ENCODE measurements at places on chromosomes 7 and 10.
A peak's percentile ranks its signal among the peaks of the same experiment; 100 is the strongest.

DNA sequence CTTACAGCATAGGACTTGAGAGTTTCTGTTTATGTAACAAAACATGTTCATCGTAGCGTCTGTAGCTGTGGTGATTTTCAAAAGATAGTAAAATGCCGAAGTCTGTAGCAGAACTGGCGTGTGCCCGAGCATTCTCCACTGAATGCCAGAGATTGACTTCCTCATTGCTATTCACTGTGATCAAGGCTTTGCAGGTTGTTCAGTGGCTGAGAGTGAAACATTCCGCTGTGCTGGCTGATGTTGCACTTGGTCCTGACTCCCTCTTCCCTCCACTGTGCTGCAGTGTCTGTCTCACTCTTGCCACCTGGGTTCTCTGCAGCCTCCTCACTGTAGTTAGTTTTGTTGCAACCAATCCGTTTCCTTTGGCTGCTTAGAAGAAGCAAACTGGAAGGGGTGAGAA, 37.6 kb downstream of the FHIP2A start:
- DNase-seq = no peak

GRCh38 chr10:131314148-131314547, 2.6 kb upstream of the TCERG1L start:
- no peak for DNase-seq

- no peak for DNase-seq
These were observed 13.9 kb downstream of the TET1 start for GRCh38 chr10:68574051-68574450.

DNA sequence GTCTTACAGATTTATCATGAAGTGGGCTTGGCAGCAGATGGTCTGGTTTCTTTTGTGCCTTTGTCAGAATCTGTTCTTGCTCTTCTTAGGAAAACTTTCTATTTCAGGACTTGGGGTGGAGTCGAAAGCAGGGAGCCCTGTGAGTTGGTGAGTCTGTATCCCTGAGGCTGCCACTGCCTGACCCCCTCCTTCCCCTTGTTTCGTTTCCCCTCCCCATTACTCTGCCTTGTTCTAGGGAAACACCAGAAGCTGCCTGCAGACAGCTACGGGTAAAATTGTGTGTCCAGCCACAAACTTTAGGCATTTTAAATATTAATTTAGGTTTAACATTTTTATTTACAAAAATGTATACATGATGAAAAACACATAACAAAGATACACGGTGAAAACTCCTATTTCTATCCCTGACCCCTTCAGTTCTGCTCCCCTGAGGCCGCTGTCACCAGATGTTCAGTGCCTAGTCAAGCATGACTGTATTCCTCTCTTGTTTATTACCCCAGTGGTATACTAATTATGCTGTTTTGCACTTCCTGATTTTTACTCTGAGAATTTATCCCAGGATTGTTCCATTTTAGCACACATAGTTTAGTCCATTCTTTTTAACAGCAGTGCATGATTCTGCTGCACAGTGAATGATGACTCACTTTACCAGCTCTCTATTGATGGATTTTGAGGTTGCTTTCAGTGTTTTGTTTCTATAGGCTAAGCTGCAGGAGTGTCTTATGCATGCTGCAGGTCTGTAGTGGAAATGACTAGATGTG, 9.1 kb downstream of the TSPAN14 start:
- DNase-seq = no peak

DNA sequence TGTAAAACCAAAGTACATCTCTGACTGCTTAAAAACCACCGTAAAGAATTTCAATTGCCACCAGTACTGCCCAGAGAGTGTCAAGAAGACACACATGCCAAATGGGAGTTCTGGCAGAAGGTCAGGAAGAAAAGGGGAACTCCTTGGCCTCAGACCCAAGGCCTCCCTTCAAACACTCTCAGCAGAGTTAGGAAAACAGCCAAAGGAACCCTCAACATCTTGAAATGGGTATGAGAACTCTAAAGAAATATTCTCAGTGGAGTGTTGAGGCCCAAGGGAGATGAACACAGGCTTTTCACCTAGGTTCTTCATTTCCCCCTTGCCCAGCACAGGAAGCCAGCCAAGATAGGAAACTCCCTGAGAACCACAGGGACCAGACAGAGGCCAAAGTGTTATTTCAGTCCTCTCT, 96.1 kb upstream of the ASAH2 start:
- no peak for DNase-seq

GRCh38 chr10:100516847-100517246, 2.8 kb downstream of the SEC31B start:
- no peak for DNase-seq

DNA sequence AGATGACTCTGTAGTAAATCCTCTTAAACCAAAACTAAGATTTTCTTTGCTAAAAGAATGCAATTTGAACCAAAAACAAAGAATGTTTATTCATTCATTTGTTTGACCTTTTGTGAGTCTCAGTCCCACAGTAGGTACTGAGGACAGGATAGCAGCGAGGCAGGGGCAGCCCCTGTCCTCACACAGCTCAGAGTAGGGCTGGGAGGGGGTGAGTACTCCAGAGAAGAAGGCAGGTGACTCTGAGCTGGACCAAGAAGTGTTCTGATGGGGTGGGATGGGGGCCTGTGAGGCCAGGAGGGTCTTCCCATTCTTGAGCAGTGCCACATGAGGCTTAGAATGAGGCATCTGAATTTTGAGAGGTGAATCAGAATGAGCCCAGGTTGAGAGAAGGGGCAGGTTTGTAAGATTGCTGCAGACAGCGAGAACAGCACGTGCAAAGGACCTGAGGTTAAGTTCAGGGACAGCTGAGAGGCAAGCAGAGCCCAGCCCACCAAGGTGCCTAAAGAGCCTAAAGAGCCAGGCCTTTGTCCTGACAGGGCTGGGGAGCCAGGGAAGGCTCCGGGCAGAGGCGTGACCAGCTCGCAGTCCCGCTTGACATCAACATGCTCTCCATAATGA, 56.9 kb upstream of the CHST15 start:
- DNase-seq = no peak

DNA sequence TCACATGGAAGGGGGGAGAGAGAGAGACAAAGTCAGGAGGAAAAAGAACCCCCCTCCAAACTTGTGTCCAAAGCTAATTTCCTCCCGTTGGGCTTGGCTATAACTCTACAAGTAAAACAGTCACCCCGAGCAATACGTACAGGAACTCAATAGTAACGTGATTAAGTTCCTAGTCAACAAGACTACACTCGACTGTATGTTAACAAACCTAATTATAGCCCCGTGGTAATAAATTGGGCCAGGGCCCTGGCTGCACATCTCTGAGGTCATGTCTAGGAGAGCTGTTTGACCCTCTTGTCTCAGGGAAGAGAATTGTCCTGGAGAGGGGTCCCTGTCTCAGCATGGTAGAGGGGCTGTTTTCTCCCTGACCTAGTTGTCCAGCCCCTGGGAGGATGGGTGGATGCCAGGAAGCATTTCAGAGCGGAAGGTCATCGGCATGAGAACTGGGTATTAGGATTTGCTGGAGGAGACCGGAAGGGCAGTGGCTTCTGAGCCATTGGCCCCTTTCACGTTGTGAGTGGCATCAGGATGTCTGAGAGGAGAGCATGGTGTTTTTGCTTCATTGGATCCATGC, 60.2 kb upstream of the COMTD1 start:
- DNase-seq = no peak

GRCh38 chr7:140364819-140365218, 33.5 kb downstream of the SLC37A3 start:
- no peak for DNase-seq

DNA sequence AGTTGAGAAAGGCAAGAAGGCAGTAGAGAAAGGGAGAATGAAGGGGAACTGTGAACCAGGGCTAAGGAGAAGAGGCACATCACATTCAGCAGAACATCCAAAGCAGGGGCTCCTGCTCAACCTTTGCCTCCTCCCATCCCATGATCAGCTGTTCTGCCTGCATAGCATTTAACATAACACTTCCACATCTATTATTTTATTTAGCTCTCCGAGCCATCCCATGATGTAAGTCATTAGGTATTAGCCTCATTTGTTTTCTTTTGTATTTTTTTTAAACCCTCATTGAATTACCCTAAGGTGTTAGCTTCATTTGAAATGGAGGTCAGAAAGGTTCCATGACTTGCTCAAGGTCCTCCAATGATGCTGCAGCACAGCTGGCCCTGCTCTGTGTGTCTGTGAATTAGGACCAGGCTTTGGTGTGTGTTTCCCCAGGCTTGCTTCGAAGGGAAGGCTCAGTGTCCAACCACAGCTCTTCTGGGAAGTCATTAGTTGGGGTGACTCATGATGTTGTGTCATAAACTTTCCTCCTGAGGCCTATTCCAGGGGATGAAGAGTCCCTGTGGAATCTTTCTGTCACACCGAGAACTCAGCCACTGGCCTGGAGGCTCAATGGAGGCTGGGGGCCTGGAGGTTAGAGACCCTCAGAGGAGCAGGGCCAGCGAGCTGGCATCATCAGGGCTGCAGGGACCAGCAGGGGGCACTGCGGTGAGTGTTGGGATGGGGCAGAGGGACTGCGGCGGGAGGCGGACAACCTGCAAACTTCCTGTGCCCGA, 16.5 kb downstream of the NPFFR1 start:
- no peak for DNase-seq

GRCh38 chr7:43870316-43870715, 999 bp upstream of the MRPS24 start:
- no peak for DNase-seq

DNA sequence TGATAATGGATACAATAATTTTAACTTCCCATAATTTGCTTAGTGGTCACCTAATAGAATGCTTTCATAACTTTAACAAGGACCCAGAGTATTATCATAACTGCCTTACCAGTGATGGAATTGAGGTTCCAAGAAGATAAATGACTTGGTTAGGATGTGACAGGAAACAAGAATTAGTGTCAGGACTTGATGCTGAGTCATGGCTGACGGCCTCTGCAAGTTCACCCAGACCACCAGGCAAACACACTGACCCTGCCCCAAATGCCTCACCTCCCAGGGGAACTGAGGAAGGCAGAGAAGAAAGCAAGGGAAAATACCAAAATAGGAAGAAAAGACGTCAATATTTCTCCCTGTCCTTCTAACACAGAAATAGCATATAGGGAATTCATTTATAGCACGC, 636.3 kb downstream of the PARD3 start:
- DNase-seq = no peak

- DNase-seq = no peak
These were observed 522.4 kb downstream of the CCSER2 start for GRCh38 chr10:84850826-84851225.

DNA sequence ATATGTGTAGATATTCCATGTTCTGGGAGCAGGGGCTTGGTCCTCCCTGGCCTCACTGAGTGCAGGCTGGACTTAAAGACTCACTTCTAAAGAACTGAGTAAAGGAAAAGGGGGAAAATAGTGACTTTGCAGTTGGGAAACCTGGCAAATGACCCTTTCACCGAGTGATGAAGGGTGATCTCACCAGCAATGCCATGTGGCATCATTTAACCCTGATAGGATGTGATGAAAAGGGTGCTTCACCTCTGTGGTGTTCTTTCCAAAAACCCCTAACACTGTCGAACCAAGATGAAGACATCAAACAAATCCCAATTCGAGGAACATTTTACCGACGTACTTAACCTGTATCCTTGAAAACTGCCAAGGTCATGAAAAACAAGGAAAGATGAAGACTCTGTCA, 71.9 kb downstream of the AOAH start:
- no peak for DNase-seq

GRCh38 chr10:46236941-46237681, 49.7 kb upstream of the ANTXRL start:
- DNase-seq = no peak

DNA sequence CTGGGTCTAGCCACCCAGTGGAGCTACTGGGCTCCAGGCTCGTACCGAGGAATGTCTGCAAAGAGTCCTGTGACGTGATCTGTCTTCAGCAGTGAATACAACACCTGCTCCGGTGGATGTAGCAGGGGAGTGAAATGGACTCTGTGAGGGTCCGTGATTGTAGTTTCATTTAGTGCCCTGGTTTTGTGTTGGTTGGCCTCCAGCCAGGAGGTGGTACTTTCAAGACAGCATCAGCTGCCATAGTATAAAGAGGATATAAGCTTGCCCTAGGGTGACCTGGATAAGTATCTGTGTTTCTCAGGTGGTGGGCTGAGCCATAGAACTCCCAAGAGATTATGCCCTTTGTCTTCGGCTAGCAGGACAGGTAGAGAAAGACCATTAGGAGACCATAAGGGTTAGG, 24.6 kb upstream of the WNT2 start:
- no peak for DNase-seq

- no peak for DNase-seq
These were observed 5.7 kb downstream of the PON1 start for GRCh38 chr7:95318501-95319100.

DNA sequence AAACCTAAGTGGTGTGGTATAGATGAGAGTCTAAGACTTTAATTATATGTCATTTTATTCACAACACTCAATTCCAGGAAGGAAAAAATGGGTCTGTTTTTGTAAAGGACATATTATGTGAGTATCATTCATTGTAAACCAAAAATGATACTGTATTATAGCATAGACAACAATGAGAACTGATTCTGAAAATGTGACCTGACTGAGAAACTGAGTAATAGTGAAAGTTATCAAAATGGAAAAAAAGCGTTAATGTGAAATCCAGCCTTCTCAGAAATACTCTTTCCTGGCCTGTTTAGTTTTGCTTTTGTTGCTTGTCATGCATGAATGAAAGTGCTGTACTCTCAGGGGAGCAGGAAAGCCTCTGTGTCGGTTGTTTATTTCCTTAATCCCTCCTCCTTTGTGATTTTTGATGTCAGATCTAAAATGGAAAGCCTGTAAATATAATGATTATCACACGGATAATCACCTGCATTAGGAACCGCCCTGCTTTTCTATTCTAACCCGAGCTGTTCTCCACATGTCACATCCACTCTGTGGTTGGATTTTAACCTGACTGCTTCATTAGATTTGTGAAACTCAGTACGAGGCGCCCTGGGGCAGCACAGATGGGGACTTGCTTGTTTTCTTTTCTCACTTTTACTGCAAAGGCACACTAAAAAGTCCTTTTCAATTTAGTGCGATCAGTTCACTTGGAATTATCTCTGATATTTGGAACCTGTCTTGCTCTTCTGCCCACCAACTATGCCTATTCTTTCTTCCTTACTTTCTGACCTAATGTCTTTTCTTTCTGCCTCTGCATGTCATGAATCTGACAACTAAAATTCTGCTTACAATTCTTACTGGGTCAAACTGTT, 240.9 kb upstream of the KAT6B start:
- peak; percentile 23 for DNase-seq

DNA sequence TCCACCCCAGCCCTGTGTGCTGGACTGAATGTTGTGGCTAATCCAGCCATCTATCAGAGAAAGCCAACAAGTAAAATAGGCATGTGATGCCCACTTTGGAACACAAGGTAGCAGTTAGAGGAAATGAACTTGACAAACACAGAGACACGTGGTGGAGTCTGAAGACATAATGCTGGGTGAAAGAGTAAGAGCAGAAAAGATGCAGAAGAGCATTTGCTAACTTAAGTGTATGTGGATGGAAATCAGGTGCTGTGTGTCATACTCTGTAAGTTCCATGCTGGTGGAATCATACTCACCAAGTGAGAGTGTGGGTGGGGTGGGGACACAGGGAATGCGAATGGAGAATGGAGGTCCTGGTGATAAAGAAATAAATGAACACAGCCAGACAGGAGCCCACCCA, 22.8 kb downstream of the WDFY4 start:
- no peak for DNase-seq

DNA sequence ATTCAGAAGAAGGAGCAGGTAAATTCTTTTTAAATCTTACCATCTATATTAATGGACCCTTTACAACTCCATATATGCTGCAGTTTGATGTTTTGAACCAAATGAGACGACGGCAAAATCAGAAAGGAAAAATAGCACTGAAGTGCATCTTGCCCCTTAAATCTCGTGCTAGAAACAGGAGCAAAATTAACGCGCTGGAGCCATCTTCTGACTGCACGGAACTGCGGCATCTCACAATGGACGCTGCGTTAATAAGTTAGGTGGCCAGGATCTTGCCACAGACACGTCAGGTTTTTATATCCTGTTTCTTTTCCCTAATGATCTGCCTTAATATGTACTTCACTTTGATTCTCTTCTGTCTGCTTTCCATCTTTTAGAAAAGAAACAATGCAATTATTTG, 354.5 kb downstream of the TFEC start:
- no peak for DNase-seq

Data from stimulated activated CD8-positive, alpha-beta memory T cell treated with anti-CD3 and anti-CD28 coated beads, Interleukin-2, amount 100 ng/mL, for 48 hours (primary cell).